ENCODE measurements at places on chromosomes 5 and 9.

GRCh38 chr5:33317271-33317670 lies 123.5 kb upstream of the TARS1 start:
- DNase-seq: no peak

- no peak for DNase-seq
These were observed 142.8 kb downstream of the RASEF start for GRCh38 chr9:82920154-82920553.

DNA sequence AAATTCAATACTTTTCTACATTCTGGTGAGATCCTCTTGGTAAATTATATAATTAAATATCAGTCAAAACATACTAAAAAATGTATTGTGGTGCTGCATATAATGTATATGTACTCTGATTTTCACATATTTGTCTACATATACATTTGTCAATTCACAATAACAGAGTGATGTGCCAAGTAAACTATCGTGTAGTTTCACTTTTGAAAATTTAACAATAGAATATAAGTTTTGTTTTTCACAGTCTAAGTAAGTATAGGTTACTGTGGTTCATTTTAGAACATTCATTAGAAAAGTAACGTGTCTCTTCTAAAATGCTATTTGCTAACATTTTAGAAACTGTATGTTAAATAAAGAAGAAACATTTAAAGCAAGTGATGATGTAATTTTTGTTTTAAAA lies 73.6 kb downstream of the NR3C1 start:
- no peak for DNase-seq

- DNase-seq: no peak
These were observed 12.8 kb upstream of the RXRA start for GRCh38 chr9:134313470-134313869.

DNA sequence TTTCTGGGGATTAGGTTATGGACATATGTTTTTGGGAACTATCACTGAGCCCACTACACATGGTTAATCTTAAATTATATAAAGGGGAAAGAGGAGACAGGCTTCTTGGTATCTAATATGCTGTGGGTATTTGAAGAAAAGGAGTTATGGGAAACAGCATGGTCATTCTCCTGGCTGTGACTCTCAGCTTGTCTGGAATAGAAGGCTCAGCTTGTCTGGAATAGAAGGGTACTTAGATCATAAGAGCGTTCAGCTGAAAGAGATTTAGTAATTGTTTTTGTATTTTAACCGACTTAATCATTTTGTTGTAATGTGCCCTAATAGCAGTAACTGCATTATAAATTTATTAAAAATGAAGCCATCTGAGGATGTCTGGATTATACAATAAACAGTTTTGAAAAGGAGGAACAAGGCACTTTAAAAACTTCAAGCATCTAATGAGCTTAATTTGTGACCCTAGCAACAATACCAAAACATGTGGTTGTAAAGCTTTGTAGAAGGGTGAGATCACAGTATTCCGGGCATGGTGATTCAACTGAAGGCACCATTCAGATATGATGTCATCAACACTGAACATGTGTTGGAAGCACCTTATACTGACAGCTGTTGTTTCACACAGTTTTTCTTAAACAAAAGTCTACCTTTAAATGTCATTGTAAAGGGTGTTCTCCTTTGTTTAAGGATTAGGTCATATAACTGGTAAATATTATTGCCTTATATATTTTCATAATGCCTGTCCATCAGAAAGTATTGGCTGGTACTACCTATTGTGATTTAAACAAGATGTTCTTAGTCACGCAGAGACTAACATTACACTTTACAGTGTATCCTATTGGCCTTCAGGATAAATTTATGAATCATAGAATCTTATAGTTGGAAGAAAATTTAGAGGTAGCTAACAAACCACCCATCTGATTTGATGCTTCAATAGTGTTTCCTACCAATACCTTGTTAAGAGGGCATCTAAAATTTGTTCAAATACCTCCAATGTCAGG lies 2174.1 kb upstream of the WWC1 start:
- DNase-seq: no peak

DNA sequence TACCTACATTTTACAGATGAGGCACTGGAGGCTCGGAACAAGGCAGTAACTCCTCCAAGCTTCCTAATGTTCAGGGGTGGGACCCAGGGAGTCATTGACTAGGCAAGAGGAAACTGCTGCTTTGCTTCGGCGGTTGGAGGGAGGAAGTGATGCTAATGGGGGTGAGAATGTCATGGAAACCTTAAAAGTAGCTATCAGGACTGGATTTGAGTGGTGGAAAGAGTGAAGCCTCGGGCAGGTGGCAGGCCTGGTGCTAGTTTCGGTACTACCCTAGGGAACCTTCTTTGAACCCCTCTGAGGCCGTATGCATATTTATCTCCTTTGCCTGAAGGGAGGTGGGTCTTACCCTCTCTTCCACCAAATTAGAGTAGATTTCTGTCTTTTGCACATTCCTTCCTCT lies 1.6 kb downstream of the BSPRY start:
- DNase-seq: no peak

DNA sequence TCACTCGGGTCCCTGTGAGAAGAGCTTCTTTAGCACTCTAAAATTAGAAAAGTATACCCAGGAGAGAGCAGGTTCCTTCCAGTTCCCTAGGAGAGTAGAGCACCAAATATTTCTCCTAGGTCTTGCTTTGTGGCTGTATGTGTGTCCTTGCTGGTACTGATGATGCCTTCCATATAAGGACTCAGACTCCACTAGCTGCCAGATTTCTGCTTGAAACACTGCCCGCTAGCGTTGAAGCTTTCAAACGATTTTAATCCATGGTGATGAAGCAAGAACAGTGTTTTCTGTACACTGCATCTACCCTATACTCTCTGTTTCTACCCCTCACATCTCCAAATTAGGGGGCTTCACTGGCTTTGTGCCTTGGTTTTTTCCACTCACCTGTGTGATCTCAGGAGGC lies 2.4 kb upstream of the SMC2 start:
- DNase-seq: peak; percentile 57

DNA sequence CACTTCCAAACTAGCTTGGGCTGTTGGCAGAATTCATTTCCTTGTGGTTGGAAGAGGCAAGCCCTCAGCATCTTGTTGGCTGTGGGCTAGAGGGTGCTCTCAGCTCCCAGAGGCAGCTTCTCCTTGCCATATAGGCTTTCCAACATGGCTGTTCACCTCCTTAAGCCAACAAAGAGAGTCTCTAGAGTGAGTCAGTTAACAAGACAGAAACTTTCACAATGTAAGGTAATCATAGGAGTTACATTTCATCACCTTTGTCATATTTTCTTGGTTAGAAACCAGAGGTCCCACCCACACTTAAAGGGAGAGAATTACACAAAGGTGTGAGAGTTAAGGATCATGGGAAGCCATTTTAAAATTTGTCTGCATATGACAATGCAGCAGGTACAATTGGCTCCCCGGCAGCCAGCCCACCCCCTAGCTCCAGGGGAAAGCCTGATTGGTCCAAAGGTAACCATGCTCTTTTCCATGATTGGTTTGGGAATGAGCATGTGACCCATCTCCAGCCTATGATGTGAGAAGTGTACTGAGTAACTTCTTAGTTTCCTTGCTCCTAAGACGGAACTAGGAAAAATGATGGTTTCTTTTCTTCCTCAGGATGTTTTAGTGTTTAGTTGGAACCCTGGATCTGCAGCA lies 109.8 kb upstream of the MSX2 start:
- no peak for DNase-seq

- no peak for DNase-seq
These were observed 21.7 kb upstream of the SPINK7 start for GRCh38 chr5:148290271-148291195.

DNA sequence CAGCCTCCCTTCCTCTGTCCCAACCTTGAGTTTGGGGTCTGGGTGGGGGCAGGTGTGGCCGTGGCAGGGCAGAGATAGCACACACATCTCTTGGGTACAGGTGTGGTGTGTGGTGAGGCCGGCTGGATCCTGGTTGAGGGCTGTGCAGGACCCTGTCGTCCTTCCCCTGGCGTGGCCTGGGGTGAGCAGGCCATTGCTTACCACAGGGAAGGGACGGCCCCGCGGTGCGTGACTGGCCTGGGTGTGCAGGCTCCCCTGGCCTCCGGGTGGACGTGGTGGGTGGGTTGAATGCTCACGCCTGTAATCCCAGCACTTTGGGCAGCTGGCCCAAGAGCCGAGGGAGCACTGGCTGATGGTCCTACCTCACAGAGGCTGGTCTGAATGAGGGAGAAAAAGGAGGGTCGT lies 1.2 kb downstream of the ARRDC1 start:
- no peak for DNase-seq

DNA sequence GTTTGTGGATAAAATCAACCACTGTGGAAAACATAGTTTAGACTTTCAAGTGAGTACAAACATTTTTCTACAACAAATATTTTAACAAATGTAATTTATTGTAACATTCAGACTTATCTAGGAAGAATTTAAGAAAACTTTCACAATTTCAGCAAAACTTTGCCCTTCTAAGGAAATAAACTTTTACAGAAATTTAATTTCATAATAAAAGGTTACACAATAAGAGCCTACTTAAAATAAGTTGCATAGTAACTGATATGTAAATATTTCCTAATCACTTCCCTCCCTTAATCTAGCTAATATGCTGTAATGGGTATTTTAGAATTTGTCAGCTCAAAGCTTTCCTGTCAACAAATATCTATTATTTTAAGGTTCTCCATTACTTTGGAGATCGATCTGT lies 1899.9 kb downstream of the MAT2B start:
- DNase-seq: no peak

DNA sequence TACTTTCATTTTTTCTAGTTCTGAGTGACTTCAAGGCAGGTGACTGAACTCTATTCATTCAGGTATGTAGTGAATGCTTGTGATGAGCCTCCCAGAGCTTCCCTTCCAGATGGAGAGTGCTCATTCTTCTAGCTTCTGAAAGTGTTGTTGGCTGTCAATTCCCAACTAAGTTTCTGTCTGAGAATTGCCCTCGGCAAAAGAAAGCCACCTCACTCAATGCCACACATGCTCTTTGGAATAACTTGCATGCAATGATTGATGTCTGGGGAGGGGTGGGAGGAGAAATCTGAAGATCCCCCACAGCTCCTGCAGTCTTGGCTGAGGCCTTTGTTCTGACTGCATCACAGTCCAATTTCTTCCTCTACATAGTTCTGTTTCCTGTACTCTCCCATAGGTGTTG lies 123.1 kb upstream of the C6 start:
- DNase-seq: no peak

DNA sequence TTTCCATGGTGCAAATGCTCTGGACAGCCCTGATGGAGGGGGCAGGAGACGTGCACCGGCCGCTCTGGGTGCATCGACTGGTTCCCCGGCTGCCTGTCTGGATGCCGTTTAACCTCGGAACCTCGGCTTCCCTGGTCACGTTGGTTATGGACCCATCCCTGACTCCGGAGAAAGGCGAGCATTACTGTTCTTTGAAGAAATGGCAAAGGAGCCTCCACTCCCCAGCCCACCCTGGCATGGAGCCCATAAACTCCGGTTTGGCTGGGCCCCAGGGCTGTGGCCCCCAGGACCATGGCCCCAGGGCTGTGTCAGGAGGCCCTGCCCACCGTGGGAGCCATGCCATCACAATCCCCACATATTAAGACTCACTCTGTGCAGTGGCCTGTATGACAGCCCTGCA lies 28.9 kb downstream of the DBH start:
- DNase-seq: no peak

DNA sequence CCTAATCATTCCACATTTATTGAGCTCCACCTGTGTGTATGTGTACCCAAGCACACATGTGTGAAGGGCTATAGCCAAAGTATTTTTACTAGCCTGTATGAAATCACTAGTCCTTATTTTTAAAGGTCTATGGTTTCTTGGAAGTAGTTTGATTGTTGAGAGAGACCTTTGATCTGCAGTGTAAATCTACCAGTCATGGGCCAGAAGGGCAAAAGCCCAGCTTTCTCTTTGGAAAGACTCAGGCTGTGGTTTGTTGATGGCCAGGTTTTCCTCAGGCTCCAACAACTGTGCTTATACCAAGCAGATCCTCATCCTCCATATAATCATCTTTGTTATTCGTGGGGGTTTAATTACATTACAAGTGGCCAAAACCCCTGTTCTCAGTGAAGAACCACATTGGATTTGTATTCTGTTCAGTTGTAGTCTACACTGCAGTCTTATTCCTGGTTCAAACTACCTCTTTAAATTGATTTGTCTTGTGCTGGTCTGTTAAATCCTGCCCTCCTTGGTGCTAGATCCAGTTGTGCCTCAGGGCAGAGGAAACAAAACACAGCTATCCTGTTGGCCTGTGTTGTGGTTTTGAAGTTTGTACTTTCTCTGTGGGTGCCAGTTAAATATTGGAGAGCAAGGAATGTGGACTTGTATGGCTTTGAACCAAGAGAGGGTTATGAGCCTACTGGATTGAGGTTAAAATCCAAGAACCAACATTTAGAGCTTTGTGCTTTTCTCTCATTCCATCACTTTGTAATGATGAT lies 13.3 kb downstream of the CDC26 start:
- no peak for DNase-seq

- no peak for DNase-seq
These were observed 15.4 kb downstream of the NIPAL4 start for GRCh38 chr5:157475432-157475831.

DNA sequence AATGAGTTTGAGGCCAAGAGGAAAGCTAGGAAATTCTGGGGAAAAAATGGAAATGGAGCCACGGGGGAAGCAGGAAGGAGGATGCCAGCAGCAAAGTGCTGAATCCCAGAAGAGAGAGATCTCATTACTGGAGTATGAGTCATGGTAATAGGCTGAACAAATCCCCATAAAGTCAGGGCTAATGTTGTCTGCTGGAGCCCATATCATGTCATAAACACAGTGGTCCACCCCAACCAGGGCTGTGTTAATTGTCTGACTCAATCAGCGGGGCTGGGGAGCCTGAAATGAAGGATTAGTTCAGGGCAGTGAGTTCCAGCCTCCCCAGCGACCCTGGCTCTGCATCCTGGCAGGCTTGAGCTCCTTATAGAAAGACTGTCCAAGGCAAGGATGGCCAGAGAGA lies 68.8 kb downstream of the TLR4 start:
- DNase-seq: no peak
